ENCODE measurements at places on chromosomes 11 and 22.

- no peak for DNase-seq
These were observed 50.4 kb upstream of the OPCML start for GRCh38 chr11:133582750-133583149.

DNA sequence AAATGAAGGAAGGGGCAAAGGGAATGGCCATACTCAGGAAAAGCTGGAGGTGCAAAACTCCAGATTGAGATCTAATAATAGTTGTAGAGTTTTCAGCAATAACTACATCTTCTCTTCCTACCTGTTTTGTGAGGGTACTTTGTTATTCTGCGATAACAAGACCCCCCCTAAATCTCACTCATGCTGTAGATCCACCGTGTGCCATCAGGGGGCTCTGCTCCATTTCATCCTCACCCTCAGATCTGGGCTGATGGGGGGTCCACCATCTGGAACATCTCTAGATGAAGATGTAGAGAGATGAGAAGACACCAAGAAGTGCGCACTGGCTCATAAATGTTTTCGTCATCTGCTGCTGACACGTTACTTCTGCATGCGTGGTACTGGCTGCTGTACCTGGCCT is 135.9 kb upstream of the KIRREL3 start:
- DNase-seq: no peak

GRCh38 chr11:13962562-13963168 is at the start of gene SPON1:
Gene SPON1 (plus strand): TSS chr11:13962723. CDS start chr11:13962905, 182 bp downstream.
- peak; percentile 32 for DNase-seq

- DNase-seq: no peak
These were observed 469.2 kb upstream of the ANO5 start for GRCh38 chr11:21723678-21724077.

DNA sequence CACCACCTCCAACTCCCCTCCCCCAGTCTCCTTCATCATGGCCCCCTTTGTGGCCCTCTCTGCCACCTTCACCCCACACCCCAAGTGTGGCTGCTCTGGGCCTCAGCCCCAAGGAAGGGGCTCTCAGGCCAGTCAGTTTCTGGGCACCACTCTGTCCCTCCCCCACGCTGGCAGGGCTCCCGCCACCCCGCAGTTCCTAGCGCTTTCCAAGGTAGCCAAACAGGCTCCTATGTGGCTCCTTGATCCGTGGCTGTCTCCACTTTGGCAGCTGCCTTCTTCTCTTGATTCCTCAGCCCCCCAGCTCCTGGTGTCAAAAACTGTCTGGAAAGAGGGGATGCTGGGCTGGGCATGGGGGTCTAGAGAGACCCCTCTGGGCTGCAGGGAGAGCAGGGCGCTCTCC is 10.4 kb upstream of the CACNA1I start:
- no peak for DNase-seq

GRCh38 chr11:539971-540481 is 2.7 kb downstream of the LRRC56 start:
- no peak for DNase-seq

GRCh38 chr11:26227301-26227746 is 104.6 kb upstream of the ANO3 start:
- DNase-seq: no peak

All from activated CD4-positive, alpha-beta T cell treated with anti-CD3 and anti-CD28 coated beads, Interleukin-2, amount 50 U/mL, for 4 hours (primary cell).